ENCODE measurements at places on chromosomes 11 and 22.
A peak's percentile ranks its signal among the peaks of the same experiment; 100 is the strongest.

- DNase-seq = no peak
Observed at GRCh38 chr11:65160643-65161042, 9.4 kb upstream of the SPDYC start.

DNA sequence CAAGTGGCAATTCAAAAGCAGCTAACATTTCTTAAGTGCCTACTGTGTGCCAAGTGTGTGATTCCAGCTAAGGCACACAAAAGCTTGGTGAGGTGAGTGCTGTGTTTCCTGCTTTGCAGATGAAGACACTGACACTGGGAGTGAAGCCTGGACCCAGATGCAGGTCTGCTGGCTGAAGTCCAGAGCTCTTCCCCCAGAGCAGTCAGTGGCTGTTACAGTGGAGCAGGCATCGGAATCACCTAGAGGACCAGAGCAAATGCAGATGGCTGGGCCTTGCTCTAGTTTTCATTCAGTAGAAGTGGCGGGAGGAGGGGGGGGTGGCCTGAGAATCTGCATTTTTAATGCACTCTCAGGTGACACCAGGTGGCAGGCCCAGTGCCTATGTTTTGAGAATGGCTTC is 342.3 kb downstream of the CADM1 start:
- DNase-seq = no peak

GRCh38 chr11:22725079-22725478 is 58.7 kb downstream of the GAS2 start:
- DNase-seq = no peak

DNA sequence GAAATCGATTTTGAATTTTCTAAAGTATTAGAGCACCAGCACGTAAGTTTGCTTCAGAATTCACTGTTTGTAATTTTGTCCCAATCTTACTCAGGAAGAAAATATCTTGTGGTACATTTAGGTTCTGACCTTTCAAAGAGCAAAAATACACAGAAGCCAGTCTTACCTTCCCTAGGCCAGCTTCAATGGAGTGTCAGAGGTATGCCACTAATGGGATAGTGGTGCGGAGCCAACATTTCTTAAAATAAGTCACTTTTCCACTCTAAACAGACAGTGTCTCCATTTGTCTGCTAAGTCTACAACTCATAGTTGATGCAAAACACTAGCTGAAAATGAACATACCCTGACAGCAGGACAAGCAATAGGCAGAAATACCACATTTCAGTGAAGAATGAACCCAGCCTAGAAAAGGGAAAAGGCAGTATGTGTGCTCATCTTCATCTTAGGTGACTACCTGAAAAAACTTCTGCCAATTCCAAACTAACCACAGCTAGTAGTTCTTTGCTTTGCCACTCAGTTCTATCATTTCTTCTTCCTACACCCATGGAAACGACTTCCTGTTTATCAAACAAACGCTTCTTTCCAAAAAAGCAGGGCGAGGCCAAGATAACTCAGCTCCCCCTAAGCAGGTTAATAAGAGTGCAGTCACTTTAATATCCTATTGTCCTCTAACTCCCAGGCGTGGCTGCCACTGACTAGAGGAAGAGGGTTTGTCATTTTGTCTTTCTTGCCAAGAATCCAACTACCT is 94.0 kb upstream of the APOA1 start:
- peak; percentile 59 for DNase-seq

- DNase-seq = no peak
Observed at GRCh38 chr11:63686926-63687325, 5.6 kb downstream of the RTN3 start.

DNA sequence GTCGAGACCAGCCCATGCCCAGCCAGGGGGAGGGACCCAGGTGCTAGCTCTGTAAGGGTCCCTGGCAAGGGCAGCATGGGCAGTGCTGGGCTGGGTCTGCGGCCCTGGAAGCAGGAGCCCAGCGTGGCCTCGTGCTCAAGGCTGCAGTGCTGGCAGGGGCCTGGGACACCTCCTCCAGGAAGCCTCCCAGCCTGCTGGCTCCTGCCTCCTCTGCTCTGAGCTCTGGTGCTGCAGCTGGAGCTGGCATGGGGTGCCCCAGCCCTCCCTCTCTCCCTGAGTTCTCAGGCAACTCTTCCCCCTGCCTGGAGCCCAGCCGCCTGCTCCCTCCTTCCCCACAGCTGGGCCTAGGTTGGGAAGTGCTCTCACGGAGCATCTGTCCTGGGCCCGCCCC is 6.8 kb downstream of the INS start:
- no peak for DNase-seq

GRCh38 chr22:23100124-23100801 is 29.9 kb downstream of the GNAZ start:
- no peak for DNase-seq

- DNase-seq = no peak
Observed at GRCh38 chr11:9075556-9075955, 15.8 kb downstream of the SCUBE2 start.

DNA sequence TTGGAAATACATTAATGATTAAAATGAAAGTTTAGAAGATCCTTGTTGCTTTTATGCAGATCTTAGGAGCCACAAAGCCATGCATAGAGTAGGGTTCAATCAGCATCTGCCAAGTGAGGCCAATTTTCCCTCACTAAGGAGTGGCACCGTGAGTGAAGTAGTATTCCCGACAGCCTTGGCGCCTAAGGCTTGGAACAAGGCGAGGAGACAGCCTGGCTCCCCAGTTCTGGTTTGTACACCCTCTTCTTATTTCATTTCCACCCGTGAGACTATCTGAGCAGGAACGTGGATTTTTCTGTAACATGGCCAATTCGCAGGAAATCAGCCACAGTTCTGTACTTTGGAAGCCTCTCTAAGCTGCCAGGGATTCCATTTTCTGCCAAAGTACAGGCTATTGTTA is 22.6 kb downstream of the FADS2 start:
- no peak for DNase-seq

DNA sequence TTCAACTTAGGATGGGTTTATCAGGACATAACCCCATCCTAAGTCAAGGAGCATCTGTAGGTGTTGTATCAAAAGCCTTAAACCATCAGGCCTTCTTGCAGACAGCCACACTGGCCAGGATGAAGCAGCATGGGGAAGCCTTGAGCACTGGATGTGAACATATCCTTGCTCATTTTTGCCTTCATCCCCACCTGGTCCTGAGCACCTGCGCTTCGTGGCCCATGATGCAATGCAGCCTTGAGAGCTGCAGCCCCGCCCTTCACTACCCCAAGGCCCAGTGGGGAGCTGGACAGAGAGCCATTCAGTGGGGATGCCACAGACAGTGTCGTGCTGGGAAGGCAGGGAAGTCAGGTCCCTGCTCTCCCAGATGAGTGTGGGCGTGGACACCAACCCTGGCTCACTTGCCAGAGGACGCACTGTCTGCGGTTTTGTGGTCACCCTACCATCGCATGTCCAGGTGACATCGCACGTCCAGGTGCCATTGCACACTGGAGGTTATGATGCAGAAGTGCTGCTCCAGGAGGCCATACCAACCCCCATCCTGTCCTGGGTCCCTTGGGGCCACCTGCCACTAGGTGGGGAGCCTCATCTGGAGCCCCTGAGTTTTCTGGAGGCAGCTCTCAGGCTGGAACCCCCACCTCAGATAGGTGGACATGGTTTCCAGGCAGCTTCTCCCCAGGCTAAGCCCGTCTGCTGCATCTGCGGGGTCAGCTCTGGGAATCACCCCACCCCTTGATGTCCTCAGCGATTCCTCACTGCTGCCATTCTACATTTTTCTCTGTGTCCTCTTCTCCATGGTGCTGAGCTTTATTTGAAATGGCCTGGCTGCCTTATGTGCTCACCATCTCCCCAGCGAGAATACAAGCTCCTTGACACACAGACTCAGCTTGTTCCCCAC is 14.4 kb downstream of the GNAZ start:
- no peak for DNase-seq

DNA sequence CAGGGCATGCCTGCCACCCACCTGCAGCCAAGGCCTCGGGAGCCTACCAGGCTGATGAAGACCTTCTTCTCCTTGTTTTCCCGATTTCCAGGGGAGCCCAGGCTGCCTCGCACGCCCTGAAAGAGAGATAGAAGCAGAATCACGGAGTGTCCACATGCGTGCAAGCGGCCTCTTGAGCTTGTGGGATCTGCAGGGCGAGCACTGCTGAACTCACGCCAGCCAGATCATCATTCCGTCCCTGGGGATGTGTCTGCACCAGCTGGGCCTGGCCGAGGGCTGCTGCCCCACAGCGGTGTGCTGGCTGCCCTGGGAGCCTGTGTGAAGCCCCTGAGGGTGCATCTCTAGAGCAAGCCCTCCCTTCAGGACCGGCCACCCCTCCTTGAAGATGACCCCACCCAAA is 17.9 kb downstream of the USH1C start:
- no peak for DNase-seq

DNA sequence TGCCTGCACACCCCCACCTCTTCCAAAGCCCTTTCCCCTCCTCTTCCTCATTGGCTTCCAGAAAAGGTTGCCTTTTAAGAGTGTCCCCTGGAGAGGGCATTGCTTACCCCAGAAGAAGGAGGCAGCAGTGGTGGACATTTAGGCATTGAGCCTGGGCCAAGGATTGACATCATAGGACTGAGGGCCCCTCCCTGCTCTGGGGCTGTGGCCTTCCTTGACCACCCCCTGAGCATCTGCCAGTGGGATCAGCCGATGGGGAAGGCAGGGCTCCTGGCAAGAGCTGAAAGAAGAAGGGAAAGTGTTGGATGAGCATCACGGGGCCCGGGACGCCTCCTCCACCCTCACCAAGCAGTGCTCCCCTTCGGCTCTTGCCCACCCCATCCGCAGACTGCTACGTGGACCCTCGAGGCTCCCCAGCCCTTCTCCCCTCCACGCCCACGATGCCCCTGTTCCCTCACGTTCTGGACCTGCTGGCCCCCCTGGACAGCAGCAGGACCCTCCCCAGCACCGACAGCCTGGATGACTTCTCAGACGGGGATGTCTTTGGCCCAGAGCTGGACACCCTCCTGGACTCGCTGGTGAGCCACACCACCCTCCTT is 37.4 kb downstream of the ZC3H7B start:
- DNase-seq = no peak

- no peak for DNase-seq
Observed at GRCh38 chr11:113177671-113178070, 136.7 kb upstream of the TTC12 start.

DNA sequence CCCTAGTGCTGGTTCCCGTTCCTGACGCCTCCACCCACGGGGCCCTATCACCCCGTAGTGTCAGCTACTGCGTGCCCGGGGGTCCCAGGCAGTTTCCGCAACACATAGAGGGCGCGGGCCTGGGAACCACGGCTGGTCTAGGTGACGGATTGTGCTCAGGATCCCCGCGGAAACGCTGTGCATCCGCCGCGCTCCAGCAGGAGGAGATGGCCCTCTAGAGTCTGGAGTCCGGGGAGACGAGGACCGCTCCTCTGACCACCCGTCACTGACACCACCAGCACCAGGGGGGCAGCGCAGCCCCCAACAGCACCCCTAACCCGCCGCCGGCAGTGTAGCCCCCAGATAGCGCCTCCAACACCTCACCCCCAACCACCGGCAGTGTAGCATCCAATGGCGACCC is 4.4 kb upstream of the RFPL3 start:
- DNase-seq = no peak

GRCh38 chr11:26704249-26704648 is 17.6 kb downstream of the SLC5A12 start:
- no peak for DNase-seq

GRCh38 chr11:29485641-29486040 is 531.2 kb downstream of the KCNA4 start:
- no peak for DNase-seq

- DNase-seq = no peak
Observed at GRCh38 chr22:20114506-20115475, 1.1 kb upstream of the RANBP1 start.

GRCh38 chr11:104652996-104653395 is 245.3 kb downstream of the CASP12 start:
- no peak for DNase-seq

- DNase-seq = no peak
Observed at GRCh38 chr11:79156031-79156430, 284.8 kb downstream of the TENM4 start.

GRCh38 chr22:41128606-41129005 is 36.2 kb downstream of the EP300 start:
- DNase-seq = no peak

GRCh38 chr11:116030697-116031331 is 526.6 kb upstream of the CADM1 start:
- no peak for DNase-seq

DNA sequence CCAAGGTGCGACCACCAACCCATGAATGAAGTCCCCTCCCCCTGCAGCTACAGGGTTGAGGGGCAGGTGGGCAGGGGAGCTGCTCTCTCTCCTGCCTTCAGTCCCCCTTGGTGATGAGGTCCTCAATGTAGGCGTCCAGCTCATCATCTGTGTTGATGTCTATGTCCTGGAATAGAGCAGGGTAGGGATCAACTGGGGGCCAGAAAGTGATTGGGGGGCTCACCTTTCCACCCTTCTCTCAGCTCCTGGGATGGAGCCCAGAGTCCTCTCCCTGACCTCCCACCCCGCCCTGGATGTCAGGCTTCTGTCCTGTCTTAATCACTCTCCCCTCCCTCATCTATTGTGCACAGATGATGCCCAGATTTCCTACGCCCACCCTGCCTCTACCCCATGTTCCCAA is 41.9 kb downstream of the MORC2 start:
- no peak for DNase-seq

DNA sequence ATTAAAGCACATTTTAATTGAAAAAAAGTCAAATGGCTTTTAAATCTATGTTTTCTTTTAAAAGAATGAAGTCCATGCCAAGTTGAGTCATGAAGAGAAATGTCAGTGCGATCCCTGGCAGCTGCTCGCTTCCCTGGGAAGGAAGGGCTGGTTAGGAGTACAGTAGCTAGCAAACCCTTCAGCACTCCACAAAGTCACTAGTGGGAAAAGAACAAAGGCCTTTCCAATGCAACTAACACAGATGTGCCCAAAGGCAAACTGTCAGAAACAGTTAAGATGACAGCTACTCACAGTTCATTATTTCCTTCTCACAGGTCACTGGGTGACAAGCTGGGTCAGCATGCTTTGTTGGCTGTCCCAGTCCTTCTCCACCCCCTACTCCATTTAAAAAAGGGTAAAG is 308.7 kb downstream of the DCDC1 start:
- DNase-seq = no peak

DNA sequence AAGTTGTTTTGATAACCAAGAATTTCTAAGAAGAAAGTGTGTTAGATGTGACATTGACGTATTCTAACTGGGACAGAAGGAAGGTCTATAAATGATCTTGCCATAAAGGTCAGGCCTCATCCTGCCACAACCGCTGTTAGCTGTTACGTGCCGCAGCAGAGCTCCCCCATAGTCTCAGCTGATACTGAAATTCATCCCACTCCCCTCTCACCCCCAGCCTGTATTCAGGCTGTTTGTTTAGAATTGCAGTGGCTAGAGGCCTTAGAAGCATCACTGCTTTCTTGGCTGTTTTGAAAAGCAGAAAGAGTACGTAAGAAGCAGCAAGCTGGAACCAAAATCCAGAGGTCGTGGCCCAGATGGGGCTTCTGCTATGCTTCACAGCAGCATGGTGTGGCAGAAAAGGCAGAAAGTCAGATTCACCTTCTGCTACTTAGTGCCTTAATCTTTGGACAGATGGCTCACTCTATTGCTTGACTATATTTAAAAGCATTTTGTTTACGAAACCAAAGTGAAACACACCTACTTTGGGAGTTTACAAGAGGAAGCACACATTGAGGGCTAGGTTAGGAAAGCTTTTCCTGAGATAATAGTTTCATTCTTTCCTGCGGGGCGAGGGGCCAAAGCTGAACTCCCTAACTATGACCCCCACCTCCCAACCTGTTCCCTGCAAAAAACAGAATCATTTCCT is 950 bp upstream of the LAYN start:
- DNase-seq = no peak

- peak; percentile 12 for DNase-seq
Observed at GRCh38 chr11:82906236-82906635, 4.7 kb downstream of the DDIAS start.

GRCh38 chr22:44557064-44557748 is 59.2 kb upstream of the RTL6 start:
- DNase-seq = no peak
